ENCODE measurements at places on chromosomes 5 and 9.

- DNase-seq: peak; percentile 36
Observed at GRCh38 chr5:38265546-38266179, 7.3 kb downstream of the EGFLAM start.

GRCh38 chr9:15693701-15694100 lies 140.9 kb downstream of the CCDC171 start:
- DNase-seq: no peak

GRCh38 chr9:124506931-124507879 lies at the start of gene NR5A1:
TSS of gene NR5A1 (minus strand) at chr9:124507399. CDS start at chr9:124503395, 4,004 bp downstream.
- DNase-seq: no peak

DNA sequence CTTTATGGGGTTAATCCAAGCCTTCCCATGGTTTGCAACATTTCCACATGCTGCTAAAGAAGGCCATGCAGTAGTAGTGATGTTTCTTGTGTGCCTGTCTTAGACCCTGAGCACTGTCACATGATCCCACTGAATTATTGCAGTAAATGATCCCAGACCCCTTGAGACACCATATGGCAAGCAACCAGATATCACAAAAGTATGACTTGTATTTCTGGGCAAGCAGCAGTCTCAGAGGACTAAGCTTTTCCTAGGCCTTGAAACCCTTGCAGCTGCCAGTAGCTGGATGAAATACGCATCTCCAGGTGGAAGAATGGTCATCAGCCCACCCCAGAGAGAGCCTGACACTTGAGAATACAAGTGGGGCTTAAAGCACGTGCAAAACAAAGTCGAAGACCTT lies 41.8 kb downstream of the CDO1 start:
- no peak for DNase-seq

DNA sequence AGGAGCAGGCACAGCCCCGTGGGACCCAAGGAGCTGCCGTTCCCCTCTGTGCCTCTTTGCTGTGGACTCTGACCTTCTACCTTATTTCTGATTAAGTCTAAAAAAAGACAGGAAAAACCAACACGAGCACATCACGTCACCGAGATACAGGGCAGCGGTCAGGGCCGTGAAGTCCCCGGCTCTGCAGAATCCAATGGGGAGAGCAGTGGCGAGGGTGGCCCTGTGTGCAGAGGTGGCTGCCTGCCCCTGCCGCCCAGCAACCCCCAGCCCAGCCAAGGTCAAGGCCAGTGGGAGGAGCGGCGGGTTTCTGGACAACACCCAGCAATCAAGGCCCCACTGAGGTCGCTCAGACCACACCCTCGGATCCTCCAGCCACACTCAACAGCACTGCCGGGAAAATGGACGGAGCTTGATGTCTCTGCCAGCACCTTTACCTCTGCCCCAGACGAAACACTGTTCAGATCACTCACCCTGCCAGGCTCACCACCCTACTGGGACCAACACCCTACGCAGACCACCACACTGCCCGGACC lies 32.7 kb upstream of the SLC9A3 start:
- DNase-seq: no peak

DNA sequence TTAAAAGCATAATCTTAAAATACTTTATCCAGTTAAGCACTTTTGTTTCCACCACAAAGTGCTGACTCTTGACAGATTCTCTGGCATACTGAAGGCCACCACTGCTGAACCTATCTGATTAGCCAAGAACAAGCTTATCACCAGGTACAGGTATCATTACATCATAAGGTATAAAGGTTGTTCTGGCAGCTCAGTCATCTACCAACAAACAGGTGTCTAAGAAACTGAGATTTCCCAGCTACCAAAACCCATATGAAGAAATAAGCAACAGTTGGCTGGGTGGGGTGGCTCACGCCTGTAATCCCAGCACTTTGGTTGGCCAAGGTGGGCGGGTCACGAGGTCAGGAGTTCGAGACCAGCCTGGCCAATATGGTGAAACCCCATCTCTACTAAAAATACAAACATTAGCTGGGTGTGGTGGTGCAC lies 5.0 kb downstream of the MTMR12 start:
- DNase-seq: no peak

- no peak for DNase-seq
Observed at GRCh38 chr5:1468629-1469527, 23.6 kb upstream of the SLC6A3 start.

Measured in NCI-H1417 (cell line).